Stimulated activated CD8-positive, alpha-beta memory T cell treated with anti-CD3 and anti-CD28 coated beads, Interleukin-4, amount 100 ng/mL, for 24 hours (primary cell): ENCODE measurements at places on chromosomes 6 and 20.

GRCh38 chr6:104326173-104327001 is 533.3 kb downstream of the HACE1 start:
- no peak for DNase-seq

DNA sequence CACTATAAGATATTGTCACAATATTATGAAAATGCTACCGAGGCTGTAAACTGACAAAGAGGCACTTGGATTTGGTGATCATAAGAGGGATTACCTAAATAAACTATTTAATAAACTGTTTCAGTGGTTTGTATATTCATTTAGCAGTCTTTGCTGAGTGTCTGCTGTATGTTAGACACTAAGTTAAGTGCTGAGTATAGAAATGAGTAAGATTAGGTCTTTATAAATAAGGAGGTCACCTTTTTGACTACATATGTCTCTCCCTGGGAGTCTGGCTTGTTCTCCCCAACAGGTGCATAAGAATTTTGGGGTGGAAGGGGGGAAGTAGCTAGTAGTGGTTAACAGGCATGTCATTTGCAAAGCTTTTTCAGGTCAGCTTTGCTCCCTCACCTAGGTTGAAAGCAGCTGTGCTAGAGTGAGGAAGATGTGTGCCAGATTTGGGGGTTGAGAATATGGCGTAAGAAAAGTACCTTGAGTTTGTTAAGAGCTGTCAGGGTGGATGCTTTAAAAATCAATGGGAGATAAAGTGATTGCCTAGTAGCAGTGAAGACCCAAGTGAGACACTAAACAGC is 246.3 kb downstream of the ZFAND3 start:
- DNase-seq: no peak

- no peak for DNase-seq
Measured at GRCh38 chr6:38316099-38316868, 323.4 kb downstream of the BTBD9 start.

DNA sequence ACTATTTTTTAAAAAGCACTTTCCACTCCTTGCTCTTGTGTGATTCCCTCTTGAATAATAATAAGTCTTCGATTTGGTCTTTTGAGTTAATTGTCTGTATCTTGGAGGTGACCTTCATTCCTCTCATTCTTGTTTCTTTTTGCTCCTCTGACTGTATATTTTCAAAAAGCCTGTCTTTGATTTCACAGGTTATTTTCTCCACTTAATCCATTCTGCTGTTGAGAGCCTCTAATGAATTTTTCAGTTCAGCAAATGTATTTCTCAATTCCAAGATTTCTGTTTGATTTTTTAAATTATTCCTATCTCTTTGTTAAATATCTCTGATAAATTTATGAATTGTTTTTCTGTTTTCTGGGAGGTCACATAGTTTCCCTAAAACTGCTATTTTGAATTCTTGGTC is 21.7 kb upstream of the KIAA1586 start:
- DNase-seq: no peak

- DNase-seq: no peak
Measured at GRCh38 chr20:46767127-46767761, 57.8 kb downstream of the SLC2A10 start.

- DNase-seq: no peak
Measured at GRCh38 chr20:3447321-3447720, 23.5 kb upstream of the ATRN start.

- DNase-seq: no peak
Measured at GRCh38 chr6:73801652-73802268, 105.8 kb downstream of the CD109 start.
